ENCODE measurements at places on chromosomes 3 and 15.

GRCh38 chr15:70832176-70832575, 21.8 kb downstream of the LARP6 start:
- no peak for DNase-seq

GRCh38 chr15:95584088-95584487, 746.4 kb upstream of the NR2F2 start:
- DNase-seq, result no peak

DNA sequence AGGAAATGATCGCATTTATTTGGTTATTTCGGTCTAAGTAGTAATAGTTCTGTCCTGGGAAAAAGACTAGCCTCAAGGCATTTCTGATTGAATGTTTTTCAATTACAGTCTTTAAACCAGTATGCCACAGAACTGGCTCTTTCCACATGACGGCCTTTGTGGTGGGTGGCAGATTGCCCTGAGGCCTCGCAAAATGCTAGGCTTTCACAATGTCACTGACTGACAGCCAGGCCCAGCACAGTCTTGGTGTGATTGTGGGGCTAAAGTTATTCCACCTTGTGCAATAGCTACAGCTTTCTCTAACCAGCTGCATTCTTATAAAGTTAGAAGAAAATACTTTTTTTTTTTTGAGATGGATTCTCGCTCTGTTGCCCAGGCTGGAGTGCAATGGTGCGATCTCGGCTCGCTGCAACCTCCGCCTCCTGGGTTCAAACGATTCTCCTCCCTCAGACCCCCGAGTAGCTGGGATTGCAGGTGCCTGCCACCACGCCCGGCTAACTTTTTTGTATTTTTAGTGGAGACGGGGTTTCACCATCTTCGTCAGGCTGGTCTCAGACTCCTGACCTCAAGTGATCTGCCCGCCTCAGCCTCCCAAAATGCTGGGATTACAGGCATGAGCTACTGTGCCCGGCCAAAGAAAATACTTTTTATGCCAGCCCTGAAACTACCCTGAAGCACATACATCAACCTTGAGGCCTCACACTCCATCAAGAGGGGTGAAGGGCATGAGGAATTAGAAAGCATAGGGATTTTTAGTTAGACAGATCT, 2.5 kb upstream of the ADIPOQ start:
- no peak for DNase-seq

- no peak for DNase-seq
Observed at GRCh38 chr3:183239046-183239445, 14.0 kb upstream of the B3GNT5 start.

GRCh38 chr3:140092848-140093536, 158.0 kb downstream of the CLSTN2 start:
- no peak for DNase-seq

- no peak for DNase-seq
Observed at GRCh38 chr15:87871731-87872320, 384.7 kb downstream of the NTRK3 start.

GRCh38 chr15:88982304-88982945, 69.2 kb upstream of the MFGE8 start:
- DNase-seq, result no peak

GRCh38 chr3:152402695-152403451, 134.1 kb downstream of the MBNL1 start:
- DNase-seq, result no peak

- DNase-seq, result no peak
Observed at GRCh38 chr3:29312960-29313452, 32.1 kb downstream of the RBMS3 start.

DNA sequence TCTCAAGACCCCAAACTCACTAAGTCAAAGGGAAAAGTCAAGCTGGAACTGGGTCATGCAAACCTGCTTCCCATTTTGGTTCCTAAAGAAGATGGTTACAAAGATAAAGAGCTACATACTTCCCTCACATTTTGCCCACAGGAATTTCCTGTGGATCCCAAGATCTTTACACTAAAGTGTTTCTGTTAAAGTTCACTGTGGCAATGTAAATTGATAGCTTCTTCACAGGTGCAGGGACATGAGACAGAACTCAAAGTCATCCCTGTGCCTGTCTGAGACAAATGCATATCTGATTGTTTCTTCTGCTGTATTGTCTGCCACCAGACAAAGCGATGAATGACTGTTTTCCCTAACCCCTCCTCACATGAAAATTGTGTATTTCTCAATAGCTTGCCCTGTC, 567.8 kb downstream of the ZIC1 start:
- no peak for DNase-seq

DNA sequence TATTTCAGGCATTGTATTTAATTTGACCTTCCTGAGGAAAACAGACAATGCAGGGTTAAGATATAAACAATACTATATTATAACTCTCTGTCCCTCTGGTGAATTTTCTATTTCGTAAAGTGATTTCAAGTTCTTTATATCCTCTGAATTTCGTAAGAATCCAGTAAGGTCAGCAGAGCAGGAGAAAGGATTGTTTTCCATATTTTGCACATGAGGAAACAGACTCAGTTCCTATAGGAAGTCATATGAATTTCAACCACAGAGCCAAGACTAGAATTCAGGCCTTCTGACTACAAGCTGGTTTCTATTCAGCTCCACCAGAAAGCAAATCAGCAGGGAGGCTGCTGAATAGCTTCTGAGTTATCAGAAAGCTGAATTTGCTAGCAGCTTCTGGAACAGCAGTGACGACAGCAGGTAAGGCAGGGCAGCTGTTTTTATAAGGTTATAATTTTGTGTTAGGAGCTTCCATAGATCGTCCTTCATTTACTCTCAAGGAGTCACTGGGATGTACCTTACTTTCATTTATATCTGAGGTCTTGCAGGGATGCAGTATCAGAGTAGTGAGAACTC, 11.1 kb upstream of the PLAAT1 start:
- DNase-seq, result no peak

DNA sequence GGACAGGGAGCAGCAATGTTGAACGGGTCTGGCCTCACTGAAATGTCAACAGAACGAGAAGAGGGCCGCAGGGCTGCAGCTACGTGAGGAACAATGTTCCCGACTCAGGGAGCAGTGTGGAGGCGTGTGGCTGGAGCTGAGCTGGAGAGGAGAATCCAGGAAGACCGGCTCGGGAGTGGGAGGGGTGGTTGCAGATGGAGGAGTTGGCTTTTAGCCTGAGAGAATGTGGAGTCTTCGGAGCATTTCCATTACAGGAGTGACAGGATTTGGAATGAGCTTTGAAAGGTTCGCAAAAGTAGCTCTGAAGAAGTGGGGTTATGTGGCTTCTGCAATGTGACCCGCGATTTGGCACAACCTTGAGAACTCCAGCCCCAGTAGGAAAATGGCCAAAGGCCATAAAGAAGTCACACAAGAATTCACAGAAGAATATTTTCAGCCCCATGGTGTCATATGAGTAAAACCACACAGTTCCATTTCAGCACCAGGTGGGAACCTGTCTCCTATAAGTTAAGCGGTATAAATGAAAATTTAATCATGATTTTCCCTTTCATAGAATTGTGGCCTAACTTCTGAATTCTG, 78.8 kb upstream of the NSMCE3 start:
- no peak for DNase-seq

GRCh38 chr3:30628901-30629590, 22.6 kb downstream of the TGFBR2 start:
- DNase-seq, result no peak

- DNase-seq, result no peak
Observed at GRCh38 chr3:111858642-111859041, 423 bp upstream of the PHLDB2 start.

- no peak for DNase-seq
Observed at GRCh38 chr3:48429317-48429959, 448 bp downstream of the PLXNB1 start.

- no peak for DNase-seq
Observed at GRCh38 chr3:13002398-13003124, 70.7 kb downstream of the IQSEC1 start.

DNA sequence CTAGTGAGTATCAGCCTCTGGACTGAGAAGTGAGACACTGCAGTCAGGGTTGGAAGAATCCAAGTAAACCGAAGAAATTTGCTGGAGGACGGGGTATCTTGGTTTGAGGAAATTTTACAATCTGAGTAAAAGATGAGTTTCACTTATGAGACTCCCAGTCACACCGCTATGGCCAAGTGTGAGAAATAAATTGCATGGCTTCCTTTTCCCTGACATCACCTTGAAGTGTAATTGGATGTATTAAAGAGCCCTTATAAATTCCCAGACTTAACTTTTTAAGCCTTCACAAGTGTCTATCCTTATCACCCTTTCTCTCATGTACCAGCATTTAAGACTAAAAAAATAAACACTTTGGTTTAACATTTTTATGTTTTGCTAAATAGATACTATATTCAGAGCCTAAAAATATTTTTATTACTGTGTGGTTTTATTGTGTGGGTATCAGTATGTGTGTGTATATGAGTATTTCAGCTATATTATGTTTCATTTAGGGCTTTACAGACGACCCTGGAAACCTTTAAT, 23.8 kb downstream of the USP3 start:
- DNase-seq, result no peak

GRCh38 chr3:176794406-176794805, 402.9 kb downstream of the TBL1XR1 start:
- DNase-seq, result no peak

GRCh38 chr3:129555153-129555550, 12.2 kb downstream of the H1-8 start:
- DNase-seq, result no peak

- DNase-seq, result no peak
Observed at GRCh38 chr15:63405683-63406390, 24.2 kb upstream of the CA12 start.

DNA sequence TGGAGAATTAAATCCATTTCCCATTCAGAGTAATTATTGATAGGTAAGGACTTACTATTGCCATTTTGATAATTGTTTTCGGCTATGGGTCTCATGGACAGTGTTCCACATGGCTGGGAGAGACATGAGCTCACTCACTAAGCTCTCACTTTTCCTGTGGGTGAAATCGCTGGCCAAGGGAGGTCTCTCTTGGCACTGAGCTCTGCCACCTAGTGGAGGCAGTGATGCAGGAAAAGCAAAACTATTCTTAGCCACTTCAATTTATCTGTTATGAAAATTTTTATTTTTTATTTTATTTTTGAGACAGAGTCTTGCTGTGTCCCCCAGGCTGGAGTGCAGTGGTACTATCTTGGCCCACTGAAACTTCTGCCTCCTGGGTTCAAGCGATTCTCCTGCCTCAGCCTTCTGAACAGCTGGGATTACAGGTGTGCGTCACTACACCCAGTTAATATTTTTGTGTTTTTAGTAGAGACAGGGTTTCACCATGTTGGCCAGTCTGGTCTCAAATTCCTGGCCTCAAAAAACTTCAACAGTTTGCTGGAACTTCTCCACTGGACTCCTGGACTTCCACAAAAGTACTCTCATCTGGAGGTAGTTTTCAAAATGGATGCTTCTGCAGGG, 4.7 kb upstream of the RNF13 start:
- peak; percentile 29 for DNase-seq

DNA sequence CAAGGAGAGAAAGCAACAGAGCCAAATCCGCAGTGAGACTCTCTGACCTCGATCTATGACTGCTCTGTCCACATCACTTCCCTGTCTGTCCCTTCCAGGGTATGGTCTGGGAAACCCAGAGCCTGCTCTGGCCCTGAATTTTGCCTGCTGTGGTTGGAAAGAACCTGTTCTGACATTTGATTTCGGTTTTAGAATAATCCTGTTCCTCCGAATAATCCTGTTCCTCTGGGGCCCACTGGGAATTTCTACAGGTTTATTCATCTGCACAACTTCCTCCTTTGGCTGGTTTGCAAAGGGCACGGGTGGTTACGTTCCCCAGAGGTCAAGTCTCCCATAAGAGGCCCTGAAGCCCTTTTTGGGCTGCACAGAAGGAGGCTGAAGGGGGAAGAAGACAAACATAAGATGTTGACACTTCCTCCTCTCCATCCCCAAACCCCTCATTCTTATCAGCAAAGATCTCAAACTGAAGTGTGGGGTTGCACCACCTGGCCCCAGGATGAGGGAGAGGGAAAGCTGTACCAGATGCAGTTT, 10.6 kb downstream of the LAMP3 start:
- DNase-seq, result no peak

DNA sequence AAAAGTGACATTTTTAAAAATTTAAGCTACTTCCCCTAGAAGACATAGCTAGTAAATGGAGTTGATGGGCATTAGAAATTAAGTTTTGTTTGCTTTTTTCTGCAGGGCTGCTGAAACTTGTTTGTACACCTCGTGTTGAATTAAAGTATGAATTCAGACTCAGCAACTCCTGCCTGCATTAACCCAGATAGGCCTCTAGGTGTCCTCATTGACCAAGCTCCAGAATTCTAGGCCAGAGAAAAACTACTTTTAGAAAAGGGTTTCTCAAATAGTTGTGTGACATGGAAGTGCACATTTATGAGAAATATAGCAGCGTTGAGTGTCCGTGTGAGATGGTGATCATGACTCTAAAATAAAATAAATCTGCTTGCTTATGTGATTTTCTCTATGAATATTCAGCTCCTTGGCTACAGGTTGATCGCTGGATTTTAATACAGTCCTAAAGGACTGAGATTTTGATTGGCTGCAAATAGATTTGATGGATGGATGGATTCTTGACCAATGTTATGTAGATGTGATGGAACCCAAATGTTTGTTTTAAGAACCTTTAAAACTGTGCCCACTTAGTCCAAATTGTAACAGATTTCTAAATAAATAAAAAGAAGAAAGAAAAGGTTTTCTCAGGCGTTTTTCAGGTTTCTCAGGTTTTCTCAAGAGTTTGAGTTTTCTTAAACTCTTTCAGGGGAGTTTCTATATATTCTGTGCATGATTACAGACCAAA, 39.4 kb upstream of the LMOD3 start:
- no peak for DNase-seq

GRCh38 chr3:192223815-192224214, 503.5 kb downstream of the FGF12 start:
- no peak for DNase-seq

DNA sequence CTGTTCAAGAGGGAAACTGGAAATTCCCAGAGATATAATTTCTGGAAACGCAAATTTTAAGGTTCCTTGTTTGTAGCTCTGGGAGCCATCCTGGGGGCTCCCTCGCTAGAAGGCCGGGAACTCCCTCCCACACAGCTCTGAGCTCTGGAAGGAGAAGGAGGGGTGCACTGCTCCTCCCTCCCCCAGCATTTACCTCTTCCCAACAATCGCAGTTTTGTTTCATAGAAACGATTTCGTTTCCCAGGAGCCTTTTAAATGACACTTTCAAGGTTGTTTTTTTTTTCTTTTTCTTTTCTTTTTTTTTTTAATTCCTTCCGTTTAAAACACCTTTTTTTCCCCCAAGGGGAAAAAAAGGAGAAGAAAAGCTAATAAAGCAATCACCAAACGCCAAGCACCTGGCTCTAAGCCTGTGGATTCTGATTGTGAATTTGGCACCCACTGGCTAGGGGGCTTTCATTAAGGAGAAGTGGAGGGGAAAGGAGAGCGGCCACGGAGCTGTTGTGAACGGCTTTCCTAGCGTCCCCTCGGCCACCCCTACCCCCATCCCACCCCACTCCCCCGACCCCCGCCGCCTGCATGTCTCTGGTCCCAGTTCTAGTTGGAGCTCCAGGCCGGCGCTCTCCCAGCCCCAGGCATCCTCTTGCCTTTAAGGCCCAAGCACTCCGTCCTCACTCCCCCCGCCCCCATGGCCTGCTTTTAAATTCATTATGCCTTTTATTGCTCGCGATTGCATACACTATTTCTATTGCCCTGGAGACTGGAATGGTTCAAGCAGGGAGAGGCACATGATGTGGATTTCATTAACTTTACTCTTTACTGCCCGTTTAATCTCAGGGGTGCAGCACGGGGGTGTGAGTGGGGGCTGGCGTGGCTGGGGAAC, 13.6 kb upstream of the CCDC33 start:
- DNase-seq, result no peak
